ENCODE measurements at places on chromosomes 1 and 21. TPM values are rescaled to one million over a fixed set of nuclear protein-coding genes. Genes with fewer than 3 reads are reported as not detected.

The NBPF4 gene
- not detected for total RNA-seq

The PTGER3 gene
- total RNA-seq, result 143 TPM

The ZNF672 gene
- 50.4 TPM for total RNA-seq

The NCF2 gene
- 58.2 TPM for total RNA-seq

The KIF2C gene
- total RNA-seq, result 0.76 TPM

The TTC24 gene
- not detected for total RNA-seq

The WNT3A gene
- total RNA-seq, result 4.0 TPM

The TMEM240 gene
- 2.6 TPM for total RNA-seq

The C1orf53 gene
- total RNA-seq, result 4.1 TPM

The NHLH1 gene
- not detected for total RNA-seq

The AQP10 gene
- not detected for total RNA-seq

The LCE3D gene
- 20.1 TPM for total RNA-seq

The NAXE gene
- 52.7 TPM for total RNA-seq

The CD1B gene
- not detected for total RNA-seq

The LORICRIN gene
- total RNA-seq, result 434 TPM

The MX2 gene
- total RNA-seq, result 10.3 TPM

The PROK1 gene
- 0.78 TPM for total RNA-seq

The LCK gene
- 0.25 TPM for total RNA-seq

The GOLT1A gene
- 1.5 TPM for total RNA-seq

The CDC20 gene
- 3.9 TPM for total RNA-seq

The TMPRSS3 gene
- 0.19 TPM for total RNA-seq

The SYCP1 gene
- not detected for total RNA-seq
